ENCODE measurements at places on chromosomes 2 and 18.

GRCh38 chr2:130749641-130750040 is 5.7 kb upstream of the AMER3 start:
- DNase-seq, result no peak

DNA sequence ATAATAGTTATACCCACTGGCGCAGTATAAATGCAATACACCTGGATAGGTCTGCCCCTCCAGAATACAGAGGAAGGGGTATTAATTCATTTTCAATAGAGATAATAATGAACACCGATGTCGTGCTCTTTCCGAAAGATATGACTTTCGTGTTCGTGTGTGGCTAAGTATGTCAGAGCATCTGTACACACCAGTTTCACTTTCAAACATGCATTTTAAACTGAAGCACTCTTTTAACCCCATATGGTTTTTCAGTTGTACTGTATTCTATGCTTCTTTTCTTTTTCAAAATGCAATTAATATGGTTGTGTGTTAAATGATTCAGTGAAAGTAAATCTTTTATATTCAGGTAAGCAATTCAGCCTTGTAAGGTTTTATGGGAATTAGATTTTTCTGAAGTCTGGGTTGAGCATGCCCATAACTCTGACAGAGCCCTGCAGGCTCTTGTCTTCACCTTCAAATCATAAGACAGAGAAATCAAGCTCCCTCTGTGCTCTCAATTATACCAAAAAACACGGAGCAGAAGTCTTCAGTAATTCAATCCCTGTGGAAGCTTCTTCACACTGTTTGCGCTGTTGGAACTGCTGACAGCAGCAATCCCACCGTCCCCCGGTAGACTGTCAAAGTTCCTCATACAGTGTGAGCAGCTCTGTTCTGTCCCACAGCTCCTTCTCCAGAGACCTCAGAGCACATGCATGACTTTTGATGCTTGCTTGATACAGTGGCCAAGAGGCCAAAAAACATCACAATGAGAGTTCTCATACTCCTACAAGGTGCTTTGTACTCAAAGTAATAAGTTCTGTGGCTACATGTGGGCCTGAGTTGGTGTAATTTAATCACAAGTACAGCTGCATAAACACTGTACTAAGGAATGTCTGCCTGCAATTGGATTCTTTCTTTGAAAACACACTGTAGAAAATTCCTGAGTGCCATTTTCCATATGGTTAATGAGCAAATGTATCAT is 186.8 kb downstream of the ZNF521 start:
- DNase-seq, result no peak

DNA sequence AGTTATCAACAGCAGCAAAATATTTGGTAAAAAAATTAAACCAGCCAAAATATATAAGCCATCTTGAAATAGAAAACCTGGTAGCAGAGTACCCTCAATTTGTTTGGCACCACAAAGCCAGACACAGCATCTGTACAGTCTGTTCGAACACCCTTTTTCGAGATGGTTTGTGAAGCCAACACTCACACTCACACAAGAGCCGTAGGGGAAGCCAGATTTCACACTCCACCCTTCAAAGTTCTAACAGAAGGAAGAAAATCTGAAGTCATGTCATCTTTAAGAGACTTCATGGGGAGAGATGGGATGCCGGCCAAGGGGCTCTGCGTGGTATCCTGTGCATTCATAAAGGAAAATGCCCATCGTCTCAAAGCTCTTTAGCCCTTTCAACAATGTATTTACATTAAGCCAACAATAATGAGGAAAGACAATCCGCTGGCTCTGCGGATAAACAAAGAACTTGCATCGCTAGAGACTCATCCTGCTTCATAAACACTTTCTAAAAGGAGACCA is 451.5 kb upstream of the CHST9 start:
- no peak for DNase-seq

- DNase-seq, result no peak
Measured at GRCh38 chr2:105777506-105778055, 32.9 kb downstream of the NCK2 start.

DNA sequence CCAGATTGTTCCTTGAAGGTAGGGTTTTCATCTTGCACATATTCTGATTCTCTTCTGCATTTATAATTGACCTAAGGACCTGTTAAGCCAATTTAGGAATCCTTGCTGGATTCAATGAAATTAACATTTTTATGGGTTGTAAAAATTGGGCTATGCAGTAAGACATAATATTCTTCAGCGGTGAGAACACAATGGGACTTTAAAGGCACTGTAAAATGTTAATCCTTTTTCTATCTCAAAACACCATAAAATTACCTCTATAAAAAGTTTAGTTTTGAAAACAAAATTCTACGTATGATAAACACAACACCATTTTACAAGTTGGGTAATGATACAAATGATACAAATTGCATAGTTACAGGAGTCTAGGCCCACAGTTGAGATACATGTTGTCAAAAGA is 169.2 kb upstream of the DTNA start:
- DNase-seq, result no peak

DNA sequence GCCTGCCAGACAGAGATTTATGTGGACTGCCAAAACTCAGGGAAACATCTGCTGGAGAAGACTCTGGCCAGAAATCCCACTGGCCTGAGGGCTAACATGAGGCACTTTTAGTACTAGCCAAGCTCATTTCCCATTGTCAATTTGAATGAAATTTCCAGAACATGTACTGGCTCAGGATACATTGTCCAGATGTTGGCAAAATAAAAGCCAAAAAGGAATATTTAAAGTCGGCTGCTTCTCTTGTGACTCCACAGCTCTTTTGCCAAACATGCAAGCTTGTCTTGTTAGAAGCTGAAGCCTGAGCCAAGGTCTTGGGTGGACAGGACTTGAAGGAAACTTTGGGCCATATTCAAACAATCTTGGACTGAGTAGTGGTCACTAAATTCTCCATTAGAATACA is 215.5 kb downstream of the NCKAP5 start:
- no peak for DNase-seq

DNA sequence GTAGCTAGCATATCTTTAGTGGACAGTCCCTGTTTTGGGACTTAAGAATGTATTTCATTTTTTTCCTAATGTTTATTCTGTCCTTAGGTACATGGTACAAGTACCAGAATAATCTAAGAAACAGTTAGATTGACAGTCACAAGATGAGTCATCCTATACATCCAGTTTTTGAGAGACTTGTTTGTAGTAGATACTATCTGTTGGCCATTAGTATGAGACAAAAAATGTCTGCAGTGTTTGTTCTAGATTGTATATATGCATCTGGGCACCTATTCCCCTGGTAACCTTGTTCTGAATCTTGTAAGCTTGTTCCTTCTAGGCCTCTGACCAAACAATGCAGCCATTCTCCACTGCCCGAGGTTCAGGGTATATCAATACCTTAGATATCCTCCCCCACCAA is 1343.5 kb downstream of the SUCLG1 start:
- no peak for DNase-seq

DNA sequence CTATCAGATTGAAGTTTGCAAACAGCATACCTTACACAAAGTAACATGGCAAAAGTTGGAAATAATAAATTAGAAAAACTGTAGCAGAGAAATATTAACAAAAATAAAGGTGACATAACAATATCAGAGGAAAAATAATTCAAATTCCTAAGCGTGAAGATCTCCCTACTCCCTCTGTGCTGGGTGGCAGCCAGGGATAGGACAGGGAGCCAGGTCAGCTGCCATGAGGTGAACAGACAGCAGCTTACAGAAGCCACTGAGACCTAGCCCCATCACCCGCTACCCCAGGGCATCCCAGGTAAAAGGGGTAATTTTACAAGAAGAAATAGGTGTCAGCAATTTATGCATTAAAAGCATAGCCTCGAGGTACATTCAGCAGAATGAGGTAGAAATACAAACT is 423.8 kb upstream of the HS6ST1 start:
- DNase-seq, result no peak

DNA sequence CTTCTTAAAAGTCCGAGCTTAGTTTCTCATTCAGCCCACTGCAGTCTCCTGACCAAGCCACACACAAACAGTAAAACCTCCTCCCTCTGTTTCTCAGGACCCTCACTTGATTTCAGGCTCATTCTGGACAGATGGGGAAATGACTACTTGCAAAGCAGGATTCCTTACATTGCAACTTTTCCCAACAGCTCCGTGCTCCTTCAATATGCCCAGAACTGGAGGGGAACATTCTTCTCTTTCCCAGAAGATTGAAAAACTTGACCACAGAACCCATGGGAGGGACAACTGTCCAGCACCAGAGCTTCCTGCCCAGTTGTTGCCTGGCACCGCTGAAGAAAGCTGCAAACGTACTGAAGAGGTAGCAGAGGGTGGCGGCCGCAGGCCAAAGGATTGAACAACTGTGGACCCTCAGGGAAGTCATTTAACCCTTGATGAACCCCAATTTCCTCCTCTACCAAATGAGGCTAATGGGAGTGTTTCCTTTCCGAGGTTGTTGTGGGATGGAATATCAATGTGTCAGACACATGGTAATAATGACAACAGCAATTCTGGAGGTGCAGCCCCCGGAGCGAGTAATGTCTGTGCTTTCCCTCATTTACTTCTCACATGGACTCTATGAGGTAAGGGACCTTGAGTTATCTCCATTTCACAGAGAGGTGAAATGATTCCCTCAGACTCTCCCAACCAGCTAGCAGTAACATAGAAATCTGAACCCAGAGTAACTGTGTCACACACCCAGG is 25.0 kb downstream of the BCL11A start:
- DNase-seq, result no peak

DNA sequence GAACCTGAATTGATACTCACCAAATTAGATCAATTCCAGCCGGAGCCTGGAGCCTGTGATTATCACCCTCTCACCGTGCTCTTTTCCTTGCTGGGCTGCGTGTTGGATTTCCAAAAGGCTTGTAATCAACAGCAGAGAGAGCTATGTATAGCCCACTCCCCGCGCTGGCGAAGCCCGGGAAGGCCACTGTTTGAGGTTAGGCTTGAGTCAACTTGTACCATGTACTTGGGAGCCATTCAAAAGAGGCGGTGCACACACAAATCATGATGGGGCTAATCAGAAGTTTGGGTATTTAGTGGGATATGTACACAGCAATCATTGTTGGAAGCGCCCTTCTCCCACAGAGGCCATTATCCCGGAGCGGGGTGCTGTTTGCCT is 151.6 kb downstream of the GLI2 start:
- DNase-seq, result no peak

DNA sequence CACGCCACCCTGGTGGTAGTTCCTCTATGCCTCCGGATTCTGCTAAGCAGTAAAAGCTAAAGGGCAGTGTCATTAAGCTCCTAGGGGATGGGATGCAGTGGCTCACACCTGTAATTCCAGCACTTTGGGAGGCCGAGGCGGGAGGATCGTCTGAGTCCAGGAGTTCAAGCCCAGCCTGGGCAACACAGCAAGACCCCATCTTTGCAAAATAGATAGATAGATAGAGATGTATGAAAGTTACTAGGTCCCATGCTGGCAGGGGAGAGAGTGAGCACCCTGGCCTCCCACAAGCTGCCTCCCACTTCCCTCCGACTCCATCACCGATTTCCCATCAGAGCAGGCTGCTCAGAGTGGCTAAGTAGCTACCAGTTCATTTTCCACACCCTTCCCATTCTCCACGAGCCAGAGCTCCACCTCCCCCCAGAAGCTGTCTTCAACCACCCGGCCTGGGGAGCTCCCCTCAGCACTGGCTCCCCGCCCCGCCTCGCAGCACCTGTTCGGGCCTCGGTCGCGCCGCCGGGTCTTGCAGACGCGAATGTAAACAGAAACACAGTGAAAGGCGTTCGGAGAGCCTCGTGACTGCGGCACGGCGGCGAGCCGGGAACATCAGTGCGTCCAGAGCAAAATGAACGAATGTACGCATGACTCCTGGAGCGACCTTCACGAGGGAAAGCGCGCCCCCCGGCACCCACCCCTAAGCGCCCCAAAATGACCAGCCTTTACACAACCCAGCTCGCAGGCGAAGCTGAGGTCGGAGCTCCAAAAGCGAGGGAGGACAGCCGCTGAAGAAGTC is 598 bp upstream of the CEP68 start:
- DNase-seq, result no peak

- no peak for DNase-seq
Measured at GRCh38 chr2:240480834-240481623, 45.6 kb downstream of the GPC1 start.

- no peak for DNase-seq
Measured at GRCh38 chr18:54119524-54120019, 104.9 kb downstream of the MBD2 start.

DNA sequence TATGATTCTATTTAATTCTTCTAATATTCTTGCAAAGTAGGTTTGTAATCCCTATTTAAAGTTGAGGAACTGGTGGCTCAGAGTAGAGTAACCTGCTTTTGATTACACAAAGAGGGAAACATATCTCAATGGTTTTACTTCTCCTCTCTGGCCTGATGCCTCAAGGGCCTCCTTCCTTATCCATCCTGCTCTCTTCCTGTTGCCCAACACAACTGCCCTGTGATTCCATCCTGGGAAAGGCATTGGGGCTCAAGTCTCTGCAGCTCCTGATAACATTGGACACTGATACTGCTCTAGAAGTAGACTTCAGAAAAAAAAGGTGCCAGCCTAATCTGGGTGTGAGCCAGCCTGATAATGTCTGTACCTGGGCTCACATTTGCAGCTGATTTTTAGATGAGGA is 75.8 kb downstream of the RDH14 start:
- no peak for DNase-seq

DNA sequence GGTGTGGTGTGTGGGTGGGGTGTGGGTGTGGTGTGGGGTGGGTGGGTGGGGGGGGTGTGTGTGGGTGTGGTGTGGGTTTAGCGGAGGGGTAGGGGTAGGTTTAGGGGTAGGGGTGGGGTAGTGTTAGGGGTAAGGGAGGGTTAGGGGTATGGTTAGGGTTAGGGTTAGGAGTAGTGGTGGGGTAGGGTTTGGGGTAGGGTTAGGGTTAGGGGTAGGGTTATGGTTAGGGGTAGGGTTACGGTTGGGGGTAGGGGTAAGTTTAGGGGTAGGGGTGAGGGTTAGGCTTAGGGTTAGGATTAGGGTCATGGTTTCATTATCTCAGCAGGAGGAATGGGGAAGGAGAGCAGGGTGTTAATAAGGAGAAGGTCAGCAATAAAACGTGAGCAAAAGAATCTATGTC is 11.3 kb upstream of the PARD6G start:
- DNase-seq, result no peak

DNA sequence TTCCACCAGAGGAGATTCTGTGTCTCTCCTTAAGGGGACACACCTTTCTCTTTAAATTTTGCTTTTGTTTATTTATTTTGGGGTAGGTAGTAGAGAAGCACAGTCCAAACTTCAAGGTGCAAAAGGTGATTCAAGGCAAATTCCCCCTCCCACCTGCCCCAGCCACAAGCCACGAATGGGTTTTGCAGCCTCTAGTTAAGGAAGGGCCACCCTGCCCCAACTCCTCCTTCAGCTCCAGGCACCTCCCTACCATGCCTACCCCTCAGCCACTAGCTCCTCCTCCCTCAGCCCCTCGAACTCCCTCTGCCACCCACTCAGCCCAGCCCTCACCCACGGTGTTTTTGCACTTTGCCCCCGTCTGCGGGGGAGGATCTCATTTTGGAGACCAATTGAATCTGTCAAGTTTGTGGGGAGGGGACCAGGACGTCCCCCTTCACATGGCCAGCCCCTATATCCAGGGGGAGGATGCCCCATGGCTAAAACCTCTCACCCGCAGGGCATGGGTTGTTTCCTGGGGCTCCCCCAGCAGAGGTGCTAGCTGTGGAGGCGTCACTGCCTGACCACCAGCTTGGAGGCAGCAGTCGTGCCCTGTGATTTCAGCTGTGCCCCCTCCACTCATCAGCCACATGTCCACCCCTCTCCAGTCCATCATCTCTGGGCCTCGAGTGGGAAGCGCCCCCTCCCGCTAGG is 4.5 kb downstream of the HAAO start:
- DNase-seq, result no peak

Measured in D721Med (cell line).